ENCODE measurements at places on chromosomes 1 and 21.

DNA sequence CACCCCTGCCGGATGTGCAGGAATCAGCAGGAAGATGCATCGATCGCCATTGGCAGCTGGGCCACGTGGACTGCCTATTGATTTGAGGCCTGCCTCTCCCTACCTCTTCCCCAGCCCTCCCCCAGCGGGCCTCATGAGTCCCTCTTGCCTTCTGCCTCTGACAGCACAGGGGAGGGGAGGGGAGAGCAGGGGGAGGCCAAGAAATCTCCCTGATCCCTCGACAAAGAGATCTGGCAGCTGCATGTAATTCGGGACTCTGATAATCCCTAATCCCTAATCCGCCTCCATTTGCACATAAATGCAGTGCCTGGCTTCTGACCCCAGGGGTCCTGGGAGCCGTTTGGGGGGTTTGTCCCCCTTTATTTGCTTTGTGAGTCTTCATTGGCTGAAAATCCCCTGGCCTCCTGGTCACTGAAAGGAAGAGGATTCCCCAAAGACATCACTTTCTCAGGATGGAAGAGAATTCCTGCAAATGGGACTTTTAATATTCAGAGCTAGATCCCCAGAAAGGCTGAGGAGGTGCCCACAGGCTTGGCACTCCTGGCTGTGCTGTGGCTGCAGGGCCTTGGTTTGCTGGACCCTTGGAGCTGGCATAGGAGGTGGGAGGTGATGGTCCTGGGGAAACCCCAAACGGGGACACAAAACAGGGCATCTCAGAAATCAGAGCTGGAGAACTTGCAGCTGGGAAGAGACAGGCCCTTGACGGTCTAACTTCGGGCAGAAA, 239.4 kb upstream of the POU3F1 start:
- DNase-seq: no peak

DNA sequence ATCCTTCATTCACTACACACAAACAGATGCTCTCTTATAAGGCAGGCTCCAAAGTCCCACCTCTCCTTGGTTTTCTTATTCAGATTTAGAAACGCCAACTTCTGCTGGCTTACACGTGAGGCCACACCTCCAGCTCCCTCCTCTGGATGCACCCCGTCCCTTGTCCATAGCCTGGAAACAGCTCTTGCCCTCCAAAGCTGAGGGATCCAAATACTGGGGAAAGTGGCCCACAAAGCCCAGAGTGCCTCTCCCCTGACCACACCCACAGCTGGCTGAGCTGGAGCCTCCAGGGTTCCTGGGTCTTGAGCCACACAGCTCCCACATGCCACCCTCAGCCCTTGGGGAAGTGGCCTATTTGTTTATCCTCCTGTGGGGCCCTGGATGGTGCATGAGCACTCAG, 4.5 kb downstream of the LAD1 start:
- no peak for DNase-seq

DNA sequence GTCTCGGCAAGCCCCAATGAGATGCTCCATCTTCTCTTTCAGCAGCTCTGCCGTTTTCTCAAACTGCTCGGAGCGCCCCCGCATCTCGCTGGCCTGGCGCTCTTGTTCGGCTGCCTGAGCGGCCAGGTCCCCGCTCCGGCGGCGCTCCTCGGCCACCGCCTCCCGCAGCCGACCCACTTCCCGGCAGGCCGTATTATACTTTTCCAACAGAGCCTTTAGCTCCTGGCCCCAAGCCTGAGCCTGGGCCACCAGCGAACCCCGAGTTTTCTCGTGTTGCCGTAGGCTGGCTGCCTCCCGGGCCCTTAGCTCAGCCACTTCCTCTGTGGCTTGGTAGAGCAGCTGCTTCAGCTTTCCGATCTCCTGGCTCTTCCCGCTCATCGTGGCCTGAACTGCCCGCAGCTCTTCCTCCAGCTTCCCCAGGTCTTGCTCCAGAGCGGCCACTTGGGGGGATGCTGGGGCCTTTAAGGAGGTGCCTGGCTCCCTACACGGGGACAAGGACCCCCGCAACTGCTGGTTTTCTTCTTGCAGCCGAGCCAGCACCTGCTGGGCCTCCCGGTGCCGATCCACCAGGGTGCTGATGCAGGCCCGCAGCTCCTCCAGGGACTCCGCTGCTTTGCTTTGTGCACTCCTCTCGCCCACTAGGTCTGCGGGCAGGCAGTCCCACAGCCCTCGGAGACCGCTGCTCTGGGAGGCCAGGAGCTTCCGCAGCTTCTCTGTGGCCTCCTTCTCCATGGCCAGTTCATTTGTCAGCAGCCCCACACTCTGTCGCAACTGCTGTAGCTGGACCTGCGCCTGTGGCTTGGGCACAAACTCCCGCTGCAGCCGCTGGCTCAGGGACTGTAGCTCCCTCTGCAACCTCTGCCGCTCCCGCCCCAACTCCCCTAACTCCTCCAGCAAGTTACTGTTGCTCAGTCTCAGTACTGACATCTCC, 13.4 kb upstream of the PIAS3 start:
- DNase-seq: no peak

- no peak for DNase-seq
These were observed 1.3 kb downstream of the CDC42BPA start for GRCh38 chr1:227317011-227317451.

GRCh38 chr1:65355031-65355712, 45.8 kb downstream of the DNAJC6 start:
- DNase-seq: no peak

DNA sequence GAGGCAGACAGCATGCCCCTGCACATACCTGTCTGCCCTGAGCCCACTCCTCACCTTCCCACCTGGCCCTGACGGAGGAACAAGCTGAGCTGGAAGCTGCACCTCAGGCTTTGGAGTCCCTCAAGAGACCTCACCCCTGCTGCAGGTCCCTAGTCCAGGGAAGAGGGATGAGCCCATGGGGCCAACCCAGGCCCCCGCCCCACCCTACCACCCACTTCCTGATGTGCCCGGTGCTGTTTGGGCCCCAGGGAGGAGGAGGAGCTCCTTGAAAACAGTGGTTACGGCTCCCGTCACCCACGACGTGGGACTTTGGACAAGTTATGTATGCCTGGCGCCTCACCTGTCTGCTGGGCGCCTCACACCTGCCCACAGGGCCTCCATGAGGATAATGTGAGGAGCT, 250.2 kb downstream of the NPHP4 start:
- no peak for DNase-seq

- no peak for DNase-seq
These were observed 65.6 kb upstream of the TNR start for GRCh38 chr1:175808999-175809398.

DNA sequence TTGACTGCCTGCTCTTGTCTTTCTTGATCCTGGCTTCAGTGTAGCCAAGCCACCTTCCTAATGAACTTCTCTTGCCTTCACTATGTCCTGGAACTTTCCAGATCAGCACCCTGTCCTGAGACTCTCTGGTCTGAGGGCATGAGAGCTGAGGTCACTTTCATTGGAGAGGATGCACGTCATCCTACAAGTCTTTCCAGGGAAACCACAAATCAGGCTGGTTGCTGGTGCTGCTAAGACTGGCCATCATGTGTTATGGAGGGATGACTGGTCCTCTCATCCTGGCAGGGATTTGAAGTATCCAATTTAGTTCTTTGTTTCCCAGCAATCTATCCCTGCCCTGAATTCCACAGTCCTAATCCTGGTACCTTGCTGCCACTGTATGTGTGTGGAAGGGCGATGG, 228.6 kb downstream of the GPATCH2 start:
- DNase-seq: no peak

- no peak for DNase-seq
These were observed 61.6 kb downstream of the DHRS3 start for GRCh38 chr1:12556368-12556930.

GRCh38 chr1:240941701-240942370, 329.9 kb upstream of the GREM2 start:
- DNase-seq: no peak

- no peak for DNase-seq
These were observed 36.7 kb downstream of the ADAM30 start for GRCh38 chr1:119859647-119860046.

DNA sequence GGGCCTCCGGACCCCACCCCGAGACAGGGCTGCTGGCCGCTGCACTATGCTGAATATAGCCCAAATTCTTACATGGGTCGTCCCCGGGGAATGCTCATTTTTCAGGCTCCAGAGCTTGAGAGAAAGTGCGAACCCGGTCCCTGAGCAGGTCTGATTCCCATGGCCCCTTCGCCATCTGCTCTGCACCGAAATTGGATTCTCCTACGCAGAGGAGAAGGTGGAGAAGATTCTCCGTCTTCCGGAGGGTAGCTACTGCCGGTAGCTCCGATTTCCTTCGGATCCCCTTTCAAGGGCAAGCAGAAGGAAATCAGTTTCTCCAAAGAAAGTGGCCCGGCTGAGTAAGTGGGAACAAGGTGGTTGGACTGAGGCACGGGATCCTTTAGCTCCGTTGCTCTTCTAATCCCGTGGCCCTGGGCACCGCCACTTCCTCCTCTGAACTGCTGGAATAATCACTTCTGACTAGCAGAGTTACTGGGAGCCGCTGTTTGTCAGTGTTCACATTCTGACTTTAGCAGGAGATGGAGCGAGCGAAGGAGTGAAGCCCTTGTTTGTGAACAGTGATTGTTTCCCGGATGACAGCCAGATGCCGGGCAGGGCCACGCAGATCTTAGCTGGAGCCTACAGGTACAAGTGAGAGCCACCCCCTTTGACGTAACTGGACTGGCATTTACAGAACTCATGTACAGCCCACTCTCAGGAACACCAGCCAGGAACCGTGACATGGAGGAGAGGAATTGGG, 1.1 kb upstream of the ZNF496 start:
- no peak for DNase-seq

GRCh38 chr1:36339215-36339614, 15.8 kb upstream of the EVA1B start:
- no peak for DNase-seq

- DNase-seq: no peak
These were observed 272.2 kb downstream of the NPHP4 start for GRCh38 chr1:5720045-5720444.

- DNase-seq: no peak
These were observed 25.9 kb upstream of the DNAJC11 start for GRCh38 chr1:6727535-6727934.

DNA sequence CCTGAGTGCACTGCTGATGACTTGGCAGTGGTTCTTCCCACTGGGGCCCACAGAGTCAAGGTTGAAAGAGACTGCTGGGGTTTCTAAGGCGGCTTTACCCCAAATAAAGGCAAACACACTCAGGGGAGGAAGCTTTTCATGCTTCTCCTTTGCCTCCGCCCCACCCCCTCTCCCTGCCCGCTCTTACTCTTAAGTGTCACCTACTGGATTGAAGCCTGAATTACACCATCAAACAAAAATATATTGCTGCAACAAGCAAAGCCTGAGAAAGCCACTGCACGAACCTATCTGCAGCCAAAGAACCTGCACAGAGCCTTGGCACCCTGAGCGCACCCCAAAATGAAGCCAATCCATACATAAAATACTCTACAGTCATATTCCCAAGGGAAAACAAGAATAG, 63.1 kb downstream of the PTGFR start:
- no peak for DNase-seq

GRCh38 chr1:208231881-208232661, 12.1 kb downstream of the PLXNA2 start:
- DNase-seq: no peak

GRCh38 chr1:243213045-243213787, 41.9 kb downstream of the CEP170 start:
- DNase-seq: peak; percentile 9

DNA sequence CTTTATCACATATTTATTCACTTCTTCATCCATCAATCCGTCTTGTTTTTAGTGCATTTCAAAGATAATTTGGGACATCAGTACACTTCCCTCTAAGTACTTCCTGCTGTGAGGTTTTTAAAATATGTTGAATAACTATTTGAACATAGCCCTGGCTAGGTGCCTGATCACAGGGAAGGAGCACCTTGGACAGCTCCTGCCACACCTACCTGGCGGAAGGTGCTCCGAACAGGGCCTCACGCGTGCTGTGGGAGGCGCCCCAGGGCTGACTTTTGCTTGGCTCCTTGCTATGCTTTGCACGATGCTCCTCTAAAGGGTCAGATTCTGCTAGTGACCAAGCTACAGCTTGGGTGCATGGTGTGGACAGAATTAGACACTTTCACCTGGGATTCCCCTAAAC, 4.9 kb upstream of the ATXN7L2 start:
- DNase-seq: no peak

DNA sequence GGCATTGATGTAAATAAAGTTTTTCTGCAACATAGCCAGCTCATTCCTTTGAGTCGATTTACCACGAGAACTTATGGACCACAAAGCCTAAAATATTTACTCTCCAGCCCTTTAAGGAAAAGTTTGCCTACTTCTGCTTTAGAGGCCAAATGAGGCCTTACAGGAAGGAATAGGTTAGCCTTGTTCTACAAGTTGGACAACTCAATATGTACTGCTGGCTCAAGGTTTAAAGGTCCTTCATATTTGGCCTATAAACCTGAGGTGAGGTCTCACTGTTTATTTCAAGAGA, 144.5 kb upstream of the DNAH14 start:
- DNase-seq: no peak

Data from NCI-H446 treated with DMSO at 0.1 percent for 48 hours (cell line).